H4 (cell line): ENCODE measurements at places on chromosomes 5 and 9.
A peak's percentile ranks its signal among the peaks of the same experiment; 100 is the strongest.

GRCh38 chr9:127059030-127059429, 63.4 kb downstream of the ANGPTL2 start:
- DNase-seq: no peak

DNA sequence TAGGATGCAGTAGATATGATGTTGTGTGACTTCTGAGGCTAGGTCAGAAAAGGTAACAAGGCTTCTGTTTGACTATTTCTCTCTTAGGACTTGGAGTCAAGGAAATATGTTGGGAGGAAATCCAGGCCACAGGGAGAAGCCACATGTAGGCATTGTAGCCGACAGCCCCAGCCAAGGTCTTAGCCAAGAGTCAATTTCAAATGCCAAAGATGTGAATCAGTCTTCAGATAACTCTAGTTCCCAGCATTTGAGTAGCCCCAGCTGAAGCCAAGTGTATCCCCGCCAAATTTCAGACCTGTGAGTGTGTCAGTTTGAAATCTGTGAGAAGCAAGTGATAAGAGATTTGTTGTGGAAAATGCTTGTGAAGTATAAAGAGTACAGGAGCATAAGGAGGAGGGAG, 38.1 kb upstream of the ISL1 start:
- no peak for DNase-seq

DNA sequence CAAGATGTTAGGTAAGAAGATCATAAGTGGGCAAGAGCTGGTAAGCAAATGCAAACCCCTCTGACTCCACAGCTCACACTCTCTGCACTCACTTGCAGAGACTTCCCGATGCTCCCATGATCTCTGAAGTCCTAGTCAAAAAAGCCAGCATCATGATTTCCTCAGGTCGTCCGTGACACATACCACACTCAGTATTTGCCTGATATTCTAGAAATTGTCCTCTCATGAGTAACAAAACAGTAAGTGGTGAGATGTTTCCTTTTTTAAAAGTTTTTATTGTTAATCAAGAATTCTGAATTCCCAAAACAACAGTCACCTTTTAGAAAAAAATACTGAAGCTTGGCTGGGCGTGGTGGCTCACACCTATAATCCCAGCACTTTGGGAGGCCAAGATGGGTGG, 194.6 kb downstream of the DENND1A start:
- DNase-seq: no peak

DNA sequence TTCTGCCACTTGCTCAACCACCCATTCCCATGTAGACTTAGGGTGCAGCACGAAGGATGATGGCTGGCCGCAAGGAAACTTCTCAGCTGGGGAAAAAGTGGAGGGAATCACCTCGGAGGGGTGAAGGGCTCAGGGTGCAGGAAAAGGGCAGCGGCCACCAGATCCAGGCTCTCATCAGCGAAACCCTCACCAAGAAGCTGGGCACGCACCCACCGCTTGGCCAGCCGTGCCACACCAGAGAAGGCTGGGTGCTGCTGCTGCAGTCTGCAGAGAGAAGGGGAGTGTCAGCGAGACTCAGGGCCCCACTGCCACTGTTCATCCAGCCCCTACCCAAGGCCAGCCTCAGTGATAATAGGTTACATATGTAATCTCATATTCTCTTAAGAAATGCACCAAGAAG, 8.6 kb downstream of the NOL6 start:
- no peak for DNase-seq

GRCh38 chr5:169054506-169054905, 246.4 kb downstream of the SLIT3 start:
- no peak for DNase-seq

DNA sequence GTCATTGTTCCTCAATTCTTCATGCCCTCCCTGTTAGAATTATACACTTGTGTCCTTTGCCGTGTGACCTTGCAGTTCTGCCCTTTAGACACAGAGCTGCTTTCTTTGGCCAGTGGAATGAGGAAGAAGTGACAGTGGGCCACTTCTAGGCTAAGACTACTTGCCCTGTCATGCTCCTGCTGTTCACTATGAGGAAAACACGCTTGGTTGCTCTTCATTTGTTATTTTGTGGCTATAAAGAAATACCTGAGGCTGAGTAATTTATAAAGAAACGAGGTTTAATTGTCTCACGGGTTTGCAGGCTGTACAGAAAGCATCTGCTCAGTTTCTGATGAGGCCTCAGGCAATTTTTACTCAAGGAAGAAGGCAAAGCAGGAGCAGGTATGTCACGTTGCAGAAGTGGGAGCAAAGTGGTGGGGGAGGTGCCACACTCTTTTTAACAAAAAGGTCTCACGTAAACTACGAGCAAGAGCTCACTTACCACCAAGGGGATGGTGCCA, 279.1 kb upstream of the DMAC1 start:
- no peak for DNase-seq

- peak; percentile 36 for DNase-seq
Observed at GRCh38 chr9:106860721-106861639, 2.0 kb upstream of the ZNF462 start.

GRCh38 chr5:124754206-124754927, 7.9 kb upstream of the ZNF608 start:
- no peak for DNase-seq

DNA sequence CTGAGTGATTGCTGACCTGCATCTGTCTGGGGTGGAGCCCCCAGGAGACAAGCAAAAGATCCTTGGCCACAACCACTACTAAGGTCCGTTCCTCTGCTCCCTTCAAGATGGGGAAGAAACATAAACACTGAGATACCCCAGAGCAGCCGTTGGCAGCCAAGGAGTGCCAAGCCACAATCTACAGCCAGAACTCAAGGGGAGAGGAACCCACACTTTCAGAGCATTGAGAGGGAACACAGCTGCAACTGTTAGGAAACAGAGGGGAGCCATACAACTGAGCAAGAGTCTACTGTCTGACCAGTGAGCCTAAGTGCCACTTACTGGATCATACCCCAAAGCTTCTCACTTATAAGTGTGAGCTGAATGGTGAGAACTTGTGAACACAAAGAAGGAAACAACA, 44.6 kb upstream of the ADRB2 start:
- no peak for DNase-seq

GRCh38 chr5:40680741-40681362, 1.1 kb downstream of the PTGER4 start:
- no peak for DNase-seq

GRCh38 chr5:145210020-145210419, 625.1 kb downstream of the PRELID2 start:
- DNase-seq: no peak

DNA sequence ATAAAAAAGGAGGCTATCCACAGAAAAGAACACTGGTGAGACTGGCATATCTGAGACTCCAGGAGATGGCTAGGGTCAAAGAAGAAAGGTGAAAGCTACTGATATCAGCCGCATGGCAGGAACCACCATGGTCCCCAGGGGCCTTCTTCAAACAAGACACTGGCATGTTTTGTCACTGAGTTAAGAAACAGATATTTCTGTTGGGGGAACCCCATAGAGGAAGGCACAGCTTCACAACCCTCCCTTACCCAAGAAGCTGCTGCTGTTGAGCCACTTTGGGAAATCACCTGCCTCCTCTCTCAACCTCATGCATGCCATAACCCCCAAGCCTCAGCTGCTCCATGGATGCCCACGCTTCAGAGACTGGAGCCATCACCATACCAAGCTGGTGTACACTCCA, 13.3 kb upstream of the BTNL3 start:
- DNase-seq: no peak

DNA sequence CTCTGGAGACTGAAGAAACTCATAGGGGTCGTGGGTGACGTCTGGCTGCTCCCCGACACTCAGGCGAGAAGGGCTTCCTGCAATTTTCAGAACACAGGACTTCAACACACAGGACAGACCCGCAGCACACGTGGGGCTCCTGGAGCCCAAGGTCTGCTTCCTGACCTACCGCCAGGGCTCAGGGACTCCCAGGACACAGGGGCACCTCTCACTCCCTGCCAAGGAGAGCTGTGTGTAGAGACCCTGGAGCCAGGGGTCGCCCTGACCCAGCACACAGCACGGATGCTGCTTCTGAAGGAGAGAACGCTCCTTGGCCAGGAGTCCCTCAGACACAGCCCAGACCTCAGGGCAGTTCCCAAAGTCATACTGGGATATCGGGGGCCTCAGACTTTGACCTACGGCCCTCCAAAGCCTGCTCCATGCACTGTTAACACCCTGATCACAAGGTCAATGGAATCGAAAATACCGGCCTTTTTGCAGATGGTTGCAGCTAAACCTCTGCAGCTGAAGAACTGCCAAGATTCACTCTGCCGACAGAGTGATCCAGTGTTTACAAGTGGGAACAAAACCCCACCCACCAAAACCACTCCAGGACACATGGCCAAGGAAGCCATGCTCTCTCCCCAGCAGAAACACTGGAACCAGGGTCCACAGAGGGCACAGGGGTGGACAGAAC, 13.8 kb upstream of the ZDHHC11 start:
- DNase-seq: no peak

DNA sequence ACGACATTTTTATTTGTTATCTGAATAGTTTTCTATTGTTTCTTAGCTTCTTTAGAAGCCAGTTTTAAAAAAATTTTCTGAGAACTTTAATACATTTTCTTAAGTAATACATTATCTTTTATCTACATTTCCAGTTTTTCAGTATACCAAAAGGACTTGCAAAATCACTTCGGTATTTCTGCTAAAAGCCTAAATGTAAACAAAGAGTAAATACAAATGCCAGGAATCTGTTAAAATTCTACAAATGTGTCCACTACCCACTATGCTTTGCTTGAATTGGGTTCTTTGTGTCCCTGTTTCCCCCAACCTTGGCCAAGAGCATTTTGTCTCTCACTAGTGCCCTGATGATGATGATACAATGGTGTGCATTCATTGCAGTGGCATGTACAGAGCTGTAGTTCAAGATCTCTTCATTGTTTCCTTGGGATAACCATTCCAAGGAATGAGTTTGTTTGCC, 611.2 kb downstream of the NR2F1-AS1 start:
- DNase-seq: no peak

DNA sequence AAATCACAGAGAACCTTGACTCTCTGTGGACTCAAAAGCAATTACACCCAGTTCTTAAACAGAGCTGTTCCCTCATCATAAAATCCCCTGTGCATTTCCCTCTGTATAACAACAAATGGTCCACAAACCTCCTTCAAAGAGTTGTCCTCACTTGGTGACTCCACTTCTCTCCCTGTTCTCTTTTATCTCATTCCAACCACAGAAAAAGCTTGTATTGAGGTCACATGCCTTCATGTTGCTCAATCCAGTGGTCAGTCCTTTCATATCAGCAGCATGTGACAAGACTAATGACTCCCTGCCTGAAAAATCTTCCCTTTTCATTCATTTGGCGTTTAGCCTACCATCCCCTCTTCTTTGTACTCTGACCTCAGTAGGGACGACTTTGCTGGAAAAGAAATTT, 158.0 kb downstream of the DEPDC1B start:
- peak; percentile 39 for DNase-seq

- DNase-seq: peak; percentile 42
Observed at GRCh38 chr5:136133222-136133921, 727 bp downstream of the SMAD5 start.
